ENCODE measurements at places on chromosomes 4 and X. TPM values are rescaled to one million over a fixed set of nuclear protein-coding genes. Genes with fewer than 3 reads are reported as not detected.

DNA sequence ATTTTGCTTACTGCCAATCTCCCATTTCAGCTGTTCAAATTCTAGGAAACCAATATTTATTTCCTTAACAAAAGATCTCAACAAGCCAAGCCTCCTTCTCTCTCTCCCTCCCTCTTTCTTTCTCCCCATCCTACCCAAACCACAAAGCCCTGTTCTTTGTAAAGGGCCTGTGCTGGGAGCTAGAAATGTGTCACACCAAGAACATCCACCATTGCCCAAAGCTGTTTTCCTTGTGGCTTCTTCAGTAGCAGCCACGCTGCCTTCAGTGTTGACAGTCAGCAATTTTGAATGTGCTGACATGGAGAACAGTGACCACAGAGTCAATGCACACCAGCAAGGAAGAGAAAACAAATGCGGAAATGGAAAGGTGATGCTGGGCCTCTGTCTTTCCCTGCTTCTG is 203.0 kb downstream of the MAML3 start:
- peak; percentile 49 for DNase-seq

GRCh38 chr4:89099034-89099433 is 12.3 kb upstream of the TIGD2 start:
- DNase-seq = no peak

The CT83 gene
- total RNA-seq = not detected

The STARD8 gene
- total RNA-seq = 8.2 TPM

The SSX2B gene
- not detected for total RNA-seq

- DNase-seq = peak; percentile 11
These were observed 42.7 kb downstream of the ASMT start for GRCh38 chrX:1657367-1658070.

DNA sequence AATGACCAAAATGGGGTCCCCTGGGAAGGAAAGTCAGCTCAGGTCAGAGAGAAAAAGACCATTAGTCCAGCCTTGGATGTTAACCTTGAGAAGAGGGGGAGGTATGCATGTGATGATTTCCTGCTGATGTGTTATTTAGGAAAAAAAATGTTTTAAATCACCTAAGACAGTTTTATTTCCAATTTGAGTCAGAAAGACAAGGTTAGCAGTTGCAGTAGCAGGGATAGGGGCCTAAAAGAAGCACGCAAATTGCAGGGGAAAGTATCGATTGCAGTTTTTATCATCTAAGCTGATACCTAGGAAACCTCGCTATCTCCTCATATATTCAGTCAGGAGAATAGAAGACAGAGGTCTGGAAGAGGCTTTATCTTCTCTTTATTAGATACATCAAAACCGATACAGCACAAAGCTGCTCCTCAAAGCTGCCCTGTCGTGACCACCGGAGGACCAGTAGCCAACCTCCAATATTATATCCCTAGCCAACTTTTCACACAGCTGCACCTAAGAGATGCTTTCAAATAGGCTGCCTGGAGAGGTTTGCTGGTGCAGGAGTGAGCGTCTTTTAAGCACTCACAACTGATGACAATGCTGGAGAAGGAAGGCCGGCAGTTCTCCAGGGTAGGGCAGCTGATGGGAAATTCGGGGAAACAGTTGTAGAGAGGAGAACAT is 289.4 kb downstream of the INPP4B start:
- DNase-seq = no peak

The BMP3 gene
- total RNA-seq = under 0.01 TPM

GRCh38 chr4:8602686-8603430 is 10.3 kb downstream of the CPZ start:
- DNase-seq = no peak

- DNase-seq = peak; percentile 28
These were observed 93.0 kb downstream of the USP9X start for GRCh38 chrX:41178201-41178600.

GRCh38 chr4:180637616-180638015 is 1605.6 kb upstream of the TENM3 start:
- DNase-seq = no peak

The SMIM43 gene
- 0.30 TPM for total RNA-seq

GRCh38 chr4:38800961-38801450 is 3.6 kb downstream of the TLR1 start:
- peak; percentile 92 for DNase-seq

DNA sequence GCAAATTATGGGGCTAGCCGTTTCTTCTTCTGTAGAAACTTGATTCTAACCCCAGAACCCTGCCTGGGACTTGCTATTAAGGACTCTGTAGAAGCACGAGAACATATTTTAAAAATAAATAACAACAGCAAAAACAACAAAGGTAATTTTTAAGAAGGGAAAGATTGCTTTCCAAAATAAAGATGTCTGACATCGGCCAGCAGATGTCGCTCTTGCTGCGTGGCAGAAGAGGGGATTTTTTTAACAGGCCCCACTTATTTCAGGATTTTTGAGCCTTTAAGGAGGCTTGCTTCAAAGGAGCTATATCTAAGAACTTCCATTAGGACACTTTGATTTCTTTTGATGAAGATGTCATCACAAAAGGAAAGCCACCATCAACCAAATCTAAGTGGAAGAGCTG is 62.8 kb upstream of the EGFL6 start:
- peak; percentile 31 for DNase-seq

- DNase-seq = peak; percentile 6
These were observed 72.8 kb downstream of the SLC9A7 start for GRCh38 chrX:46686003-46686645.

The NALF2 gene
- total RNA-seq = 0.69 TPM

- DNase-seq = peak; percentile 70
These were observed 18.0 kb downstream of the RPS3A start for GRCh38 chr4:151117371-151117962.

The PAGE2B gene
- total RNA-seq = not detected

DNA sequence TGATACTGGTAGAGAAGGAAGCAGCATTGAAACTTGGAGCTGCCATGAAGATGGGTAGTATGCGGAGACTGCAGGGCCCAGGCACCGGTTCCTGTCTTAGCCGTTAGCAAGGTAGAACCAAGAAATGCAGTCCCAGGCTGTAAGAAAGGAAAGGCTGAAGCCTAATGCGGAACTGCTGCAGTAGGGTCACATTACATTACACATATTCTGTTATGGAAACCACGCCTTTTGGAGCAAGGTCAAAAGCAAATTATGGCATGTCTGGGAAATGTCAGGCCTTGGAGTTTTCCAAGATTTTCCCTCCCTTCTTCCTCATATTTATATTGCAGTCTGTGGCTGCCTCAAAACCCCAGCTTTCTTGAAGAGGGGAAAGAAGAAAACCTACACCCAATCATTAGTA is 204.8 kb upstream of the RASGEF1B start:
- no peak for DNase-seq

The RAB41 gene
- total RNA-seq = not detected

DNA sequence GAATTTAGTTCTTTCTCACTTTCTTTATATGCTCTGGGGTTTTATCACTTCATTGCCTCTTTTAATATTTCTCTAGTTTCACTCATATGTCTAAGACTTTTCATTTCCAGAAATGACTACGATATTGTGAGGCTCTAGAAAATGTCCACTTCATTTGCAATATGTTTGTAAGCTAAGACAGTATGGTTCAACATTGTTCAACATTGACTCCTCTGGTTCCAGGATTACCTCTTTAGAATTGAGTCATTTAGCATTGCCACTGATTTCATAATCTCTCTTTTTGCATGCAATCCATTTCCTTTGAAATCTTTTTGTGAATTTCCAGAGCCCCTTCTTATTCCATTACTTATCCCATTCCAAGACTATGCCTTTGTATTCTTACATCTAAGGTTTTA is 32.3 kb downstream of the BBS12 start:
- peak; percentile 86 for DNase-seq

- no peak for DNase-seq
These were observed 53.7 kb downstream of the TAB3 start for GRCh38 chrX:30835373-30835772.

The RUFY3 gene
- 37.9 TPM for total RNA-seq

The IGSF1 gene
- 0.70 TPM for total RNA-seq

- peak; percentile 64 for DNase-seq
These were observed 65.3 kb downstream of the PDLIM5 start for GRCh38 chr4:94516999-94517398.

- DNase-seq = no peak
These were observed 93.2 kb downstream of the KDR start for GRCh38 chr4:55032179-55032578.

GRCh38 chrX:68758671-68759070 is 70.2 kb upstream of the EFNB1 start:
- DNase-seq = no peak

The KIT gene
- total RNA-seq = 0.10 TPM

DNA sequence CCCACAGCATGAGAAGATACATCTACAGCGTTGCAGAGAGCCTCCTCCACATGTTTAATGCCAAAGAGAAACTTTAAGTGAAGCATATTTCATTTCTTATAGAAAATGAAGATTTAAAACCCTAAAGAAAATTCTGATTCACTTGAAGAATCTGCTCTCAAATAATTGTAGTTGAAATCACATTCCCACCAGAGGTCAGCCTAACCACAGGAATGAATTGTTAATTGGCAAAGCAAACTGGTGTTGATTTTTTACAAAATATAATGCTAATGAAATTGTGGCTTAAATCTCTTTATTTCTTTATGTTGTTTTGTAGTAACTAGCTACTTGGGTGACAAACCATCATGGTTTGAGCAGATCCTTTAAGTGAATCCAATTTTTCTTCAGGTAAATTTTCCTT is 31.1 kb upstream of the WDR17 start:
- DNase-seq = peak; percentile 64

The NXF2 gene
- total RNA-seq = not detected

The COX7B2 gene
- not detected for total RNA-seq

The RAB33A gene
- total RNA-seq = 0.15 TPM

- DNase-seq = no peak
These were observed 30.2 kb downstream of the CLDN2 start for GRCh38 chrX:106950381-106950780.

DNA sequence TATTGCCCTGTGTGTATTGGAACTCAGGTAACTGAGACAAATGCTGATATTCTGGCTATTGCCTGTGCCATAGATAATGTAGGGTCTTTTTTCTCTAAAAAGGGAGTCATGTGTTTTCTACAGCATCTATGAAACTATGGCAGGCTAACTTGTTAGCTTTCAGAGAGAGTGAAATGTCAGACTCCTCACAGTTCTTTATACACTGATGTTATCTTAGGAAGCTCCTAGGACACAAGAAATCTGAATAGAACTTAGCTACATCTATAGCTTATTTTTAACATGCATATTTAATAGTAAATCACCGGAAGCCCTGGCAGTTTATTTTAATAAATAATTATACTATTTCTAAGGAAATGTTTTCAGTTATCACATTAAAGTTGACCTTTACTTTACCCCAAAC is 369.6 kb downstream of the NAF1 start:
- no peak for DNase-seq

DNA sequence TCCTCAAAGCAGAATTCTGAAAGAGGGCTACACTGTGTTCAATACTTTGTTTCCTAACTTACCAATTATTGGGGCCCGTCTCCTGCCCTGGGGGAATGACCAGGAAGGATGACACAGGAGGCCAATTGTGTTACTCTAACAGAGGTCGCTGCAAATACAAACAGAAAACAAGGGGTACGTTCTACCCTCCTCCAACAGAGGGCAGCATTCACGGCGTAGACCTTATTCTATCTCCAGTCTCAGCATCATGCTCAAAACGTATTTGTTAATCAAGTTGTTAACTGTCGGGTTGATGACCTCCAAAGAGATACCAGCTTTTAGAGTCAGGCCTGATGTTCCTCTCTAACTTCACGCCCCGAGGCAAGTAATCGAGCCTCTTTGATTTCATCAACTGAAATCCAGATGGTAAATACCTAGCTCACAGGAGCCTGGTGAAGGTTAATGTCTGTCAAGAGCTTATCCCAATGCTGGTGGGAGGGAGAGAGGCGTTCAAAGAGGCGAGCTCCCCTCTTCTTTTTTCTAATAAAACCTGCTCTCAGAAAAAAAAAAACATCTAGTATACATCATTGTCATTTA is 181.0 kb upstream of the KCNIP4 start:
- peak; percentile 49 for DNase-seq

GRCh38 chr4:167079762-167080161 is 154.5 kb downstream of the SPOCK3 start:
- DNase-seq = no peak

GRCh38 chrX:133402830-133403625 is 12.3 kb downstream of the GPC4 start:
- DNase-seq = no peak

GRCh38 chr4:6324999-6325787 is 55.5 kb downstream of the WFS1 start:
- DNase-seq = peak; percentile 45

DNA sequence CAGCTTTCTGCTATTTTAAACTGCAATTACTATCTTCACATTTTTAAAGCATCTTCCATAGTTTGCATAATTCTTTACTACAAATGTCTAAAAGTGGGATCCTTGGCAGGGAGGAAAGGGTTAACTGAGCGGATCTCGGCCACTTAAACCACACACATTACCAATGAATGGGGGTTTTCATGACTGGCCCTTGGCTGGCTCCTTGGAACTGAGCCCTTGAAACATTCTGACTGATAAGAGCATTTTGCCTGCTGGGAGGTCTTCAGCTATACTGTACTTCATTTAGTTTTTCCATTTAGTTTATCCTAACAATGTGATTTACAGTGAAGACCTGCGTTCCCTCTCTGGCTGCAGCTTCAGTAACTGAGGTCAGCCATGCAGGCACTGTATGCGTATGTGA is 31.7 kb upstream of the MFAP3L start:
- DNase-seq = no peak

- DNase-seq = peak; percentile 57
These were observed 102.8 kb upstream of the PCDH18 start for GRCh38 chr4:137635108-137635507.

- no peak for DNase-seq
These were observed 113.0 kb downstream of the SPATA18 start for GRCh38 chr4:52164116-52164515.

All from renal cortical epithelial cell (primary cell).